ENCODE measurements at places on chromosomes 7 and 10. TPM values are rescaled to one million over a fixed set of nuclear protein-coding genes. Genes with fewer than 3 reads are reported as not detected.
A peak's percentile ranks its signal among the peaks of the same experiment; 100 is the strongest.

The EPHA1 gene
- total RNA-seq, result not detected

DNA sequence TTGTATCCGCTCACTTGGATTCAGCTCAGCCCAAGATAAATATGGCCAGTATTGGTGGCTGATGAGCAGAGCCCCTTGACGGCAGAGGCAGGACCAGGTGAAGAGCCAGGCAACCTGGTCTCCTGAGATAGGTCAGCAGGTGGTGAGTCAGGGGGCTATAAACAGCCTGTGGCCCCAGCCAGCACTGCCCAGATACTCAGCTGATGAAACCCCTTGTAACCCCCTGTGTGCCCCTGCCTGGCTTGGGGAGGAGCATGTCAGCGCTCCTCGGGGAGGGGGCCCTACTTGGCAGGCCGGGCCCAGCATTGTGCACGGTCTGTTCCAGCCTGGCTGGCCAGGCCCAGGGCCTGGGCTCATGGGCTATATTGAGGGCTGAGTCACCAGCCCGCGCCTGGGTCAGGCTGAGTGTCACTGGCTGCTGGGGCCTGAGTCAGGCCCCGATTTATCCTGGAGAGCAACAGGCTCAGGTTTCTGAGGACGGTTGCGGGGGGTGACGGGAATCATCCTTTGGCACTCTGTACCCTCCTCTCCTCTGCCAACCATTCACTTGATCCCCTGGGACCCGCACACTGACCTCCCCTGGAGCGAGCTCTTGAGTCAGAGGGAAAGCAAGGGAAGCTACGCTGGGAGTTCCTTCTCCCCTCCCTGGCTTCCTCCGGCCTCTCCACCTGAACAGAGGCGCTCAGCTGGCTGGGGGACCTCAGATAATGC lies 2.8 kb upstream of the FLNC start:
- peaks cover 24% of the 10 kb centered on the region for H3K4me1 ChIP-seq
- no peaks in the 10 kb centered on the region for H3K27me3 ChIP-seq
- peak; percentile 83 for DNase-seq
- no peaks in the 10 kb centered on the region for H3K36me3 ChIP-seq
- peak overlapping the region; percentile 81 for H3K27ac ChIP-seq

DNA sequence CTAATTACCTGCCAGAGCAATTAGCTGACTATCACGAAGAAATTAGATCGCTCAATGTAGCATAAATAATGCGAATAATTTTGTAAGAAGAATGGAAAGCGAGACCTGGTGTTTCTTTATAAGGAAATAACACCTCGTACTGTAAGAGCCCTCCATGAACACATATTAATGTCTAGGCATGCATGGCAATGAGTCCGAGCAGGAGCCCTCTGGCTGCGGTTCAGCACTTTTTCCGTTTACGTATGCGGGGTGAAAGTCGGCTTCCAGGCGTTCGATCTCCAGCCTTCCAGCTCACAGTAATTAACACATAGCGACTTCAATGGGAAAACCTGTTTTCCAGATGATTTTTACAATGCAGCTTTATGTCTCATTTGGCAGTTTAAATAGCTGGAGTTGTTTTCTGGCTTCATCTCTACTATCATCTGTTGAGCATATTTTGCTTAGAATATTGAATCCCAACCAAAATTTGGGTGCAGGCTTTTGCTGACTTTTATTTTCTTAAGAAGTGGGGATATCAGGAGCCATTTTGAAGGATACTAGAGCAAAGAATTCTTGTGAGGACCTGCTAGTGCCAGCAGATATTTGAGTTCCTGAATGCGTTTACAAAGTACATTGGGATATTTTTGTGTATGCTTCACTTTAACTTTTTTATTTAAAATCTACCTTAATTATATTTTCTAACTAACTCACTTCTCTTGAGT lies 7.2 kb upstream of the SP8 start:
- no peak overlapping the region for H3K27ac ChIP-seq
- H3K27me3 ChIP-seq, result peaks cover 63% of the 10 kb centered on the region
- peaks cover 4% of the 10 kb centered on the region for H3K4me1 ChIP-seq
- H3K36me3 ChIP-seq, result no peaks in the 10 kb centered on the region
- H3K4me3 ChIP-seq, result no peak overlapping the region
- no peak for DNase-seq

The DEPP1 gene
- total RNA-seq, result 13.6 TPM

DNA sequence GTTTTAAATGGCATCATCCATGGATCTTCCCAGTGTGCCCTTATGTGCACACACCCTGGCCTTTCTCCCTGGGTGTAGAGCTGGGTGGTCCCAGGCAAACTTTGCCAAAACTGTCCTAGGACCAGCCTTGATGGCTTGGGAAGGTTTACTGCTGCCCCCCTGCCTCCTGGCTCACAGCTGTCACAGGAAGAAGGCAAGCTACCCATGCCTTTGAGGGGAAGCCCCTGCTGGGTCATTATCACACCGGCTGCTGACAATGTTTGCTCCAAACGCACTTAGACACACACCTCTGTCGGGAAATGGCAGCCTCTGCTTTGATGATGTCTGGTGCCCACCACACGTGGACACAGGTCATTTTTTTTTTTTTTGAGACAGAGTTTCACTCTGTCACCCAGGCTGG lies 25.2 kb upstream of the FIGNL1 start:
- H3K27me3 ChIP-seq, result peaks cover 17% of the 10 kb centered on the region
- no peak overlapping the region for H3K4me3 ChIP-seq
- no peaks in the 10 kb centered on the region for H3K36me3 ChIP-seq
- no peaks in the 10 kb centered on the region for H3K4me1 ChIP-seq

GRCh38 chr7:155674556-155674955 lies 30.1 kb downstream of the RBM33 start:
- no peaks in the 10 kb centered on the region for H3K27me3 ChIP-seq
- no peak overlapping the region for H3K4me3 ChIP-seq
- H3K36me3 ChIP-seq, result peaks cover 7% of the 10 kb centered on the region
- H3K27ac ChIP-seq, result no peak overlapping the region
- H3K4me1 ChIP-seq, result peaks cover 4% of the 10 kb centered on the region
- no peak for DNase-seq

The TMEM72 gene
- not detected for total RNA-seq

The MLLT10 gene
- total RNA-seq, result 29.0 TPM

The INA gene
- 6.4 TPM for total RNA-seq

GRCh38 chr7:33054261-33054964 lies 8.2 kb downstream of the NT5C3A start:
- H3K36me3 ChIP-seq, result no peaks in the 10 kb centered on the region
- H3K27ac ChIP-seq, result no peak overlapping the region
- peaks cover 4% of the 10 kb centered on the region for H3K4me1 ChIP-seq
- H3K27me3 ChIP-seq, result no peaks in the 10 kb centered on the region
